ENCODE measurements at places on chromosomes 13 and 19. TPM values are rescaled to one million over a fixed set of nuclear protein-coding genes. Genes with fewer than 3 reads are reported as not detected.

The GPR183 gene
- not detected for total RNA-seq

The GPR4 gene
- 0.04 TPM for total RNA-seq

The LRG1 gene
- total RNA-seq, result not detected

The SLC25A41 gene
- not detected for total RNA-seq

The PSG6 gene
- not detected for total RNA-seq

The RNF17 gene
- 0.37 TPM for total RNA-seq

The PNMA8A gene
- total RNA-seq, result 27.8 TPM

The BRME1 gene
- 5.6 TPM for total RNA-seq

The RASIP1 gene
- 0.08 TPM for total RNA-seq

The PCDH8 gene
- total RNA-seq, result 0.05 TPM

The ZNF681 gene
- total RNA-seq, result 1.9 TPM

The UBE2L5 gene
- total RNA-seq, result 0.05 TPM

The HPN gene
- total RNA-seq, result not detected

The SIGLEC12 gene
- total RNA-seq, result not detected

The ZNF763 gene
- 0.42 TPM for total RNA-seq

The GIPC3 gene
- not detected for total RNA-seq
